ENCODE measurements at places on chromosomes 3 and 15.
A peak's percentile ranks its signal among the peaks of the same experiment; 100 is the strongest.

- DNase-seq: no peak
Observed at GRCh38 chr3:150449169-150449721, 41.1 kb downstream of the TSC22D2 start.

DNA sequence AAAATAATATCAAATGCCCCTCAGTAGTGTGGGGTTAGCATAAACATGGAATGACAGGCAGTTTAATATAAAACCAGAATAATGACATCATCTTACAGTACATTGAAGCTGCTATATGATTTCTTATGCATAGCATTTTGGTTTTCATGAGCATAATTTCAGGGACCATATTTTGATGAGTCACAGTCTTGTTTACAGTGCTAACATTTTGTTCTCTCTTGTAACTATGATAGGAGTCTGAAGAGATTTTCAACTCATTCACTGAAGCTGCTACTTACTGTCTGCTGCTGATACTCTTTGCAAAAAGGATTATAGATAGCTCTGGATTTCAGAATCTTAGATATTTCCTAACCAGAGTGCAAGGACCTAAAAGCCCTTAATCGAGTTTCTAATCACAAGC, 92.6 kb upstream of the CCDC54 start:
- DNase-seq: no peak

DNA sequence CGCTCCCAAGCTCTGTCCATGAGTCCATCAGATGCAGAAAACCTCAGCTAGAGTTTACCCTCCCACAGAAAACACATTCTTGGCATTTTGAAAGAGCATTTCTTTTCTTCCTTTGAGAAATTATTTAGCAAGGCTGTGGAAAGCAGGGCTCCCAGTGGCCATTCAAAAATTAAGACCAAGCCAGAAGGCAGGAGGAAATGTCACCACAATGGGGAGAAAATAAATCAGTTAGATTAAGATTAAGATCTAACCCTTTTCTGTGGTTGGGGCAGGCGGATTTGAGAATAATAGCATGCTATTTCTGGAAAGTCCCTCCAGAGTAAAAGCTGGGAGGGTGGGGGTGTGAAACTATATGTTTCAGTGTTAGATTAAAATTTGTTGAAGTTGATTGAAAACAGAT, 20.2 kb downstream of the LRIG1 start:
- peak; percentile 88 for DNase-seq

DNA sequence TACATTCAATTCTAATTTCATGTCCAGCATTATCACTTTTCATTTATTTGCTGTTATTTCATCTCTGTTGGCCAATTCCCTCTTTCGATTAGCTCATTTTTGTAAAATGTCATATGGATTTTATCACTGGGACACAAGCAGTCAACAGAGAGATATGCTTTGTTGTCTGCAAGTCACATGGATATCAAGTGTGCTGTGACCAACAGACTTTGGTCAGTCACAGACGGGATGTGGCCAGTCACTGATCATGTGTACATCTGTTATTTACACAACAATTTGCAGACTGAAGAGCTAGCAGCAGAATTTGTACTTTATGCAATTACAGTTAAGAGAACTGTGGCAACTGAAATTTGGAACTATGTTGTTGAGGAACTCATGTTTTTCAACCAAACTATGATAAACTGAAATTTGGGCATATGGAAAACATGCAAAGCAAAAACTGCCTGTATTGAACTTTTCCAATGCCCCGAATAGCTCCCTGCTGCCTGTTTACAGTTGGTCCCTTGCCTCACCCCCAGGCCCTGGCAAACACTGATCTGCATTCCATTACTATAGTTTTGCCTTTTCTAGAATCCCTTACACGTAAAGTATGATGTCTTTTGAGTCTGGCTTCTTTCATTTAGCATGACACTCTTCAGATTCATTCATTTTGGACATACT, 104.4 kb downstream of the RPL22L1 start:
- no peak for DNase-seq
